ENCODE measurements at places on chromosomes 7 and 10.

- DNase-seq: no peak
Observed at GRCh38 chr7:66877577-66878300, 43.3 kb upstream of the TMEM248 start.

GRCh38 chr10:11143242-11143641 lies 125.6 kb downstream of the CELF2 start:
- no peak for DNase-seq

DNA sequence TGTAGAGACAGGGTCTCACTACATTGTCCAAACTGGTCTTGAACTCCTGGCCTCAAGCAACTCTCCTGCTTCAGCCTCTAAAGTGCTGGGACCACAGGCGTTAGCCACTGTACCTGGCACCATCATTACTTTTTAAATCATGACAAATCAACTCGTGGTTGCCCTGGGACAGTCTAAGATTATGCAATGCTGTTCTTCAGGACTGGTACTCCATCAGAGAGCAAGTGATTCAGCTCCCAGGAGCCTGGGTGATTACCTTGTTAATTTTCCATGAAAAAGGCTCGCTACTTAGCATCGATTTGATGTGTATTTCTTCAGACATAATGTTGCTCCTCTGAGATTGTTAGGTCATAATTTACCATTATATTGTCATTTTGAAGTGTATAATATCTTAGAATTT lies 158.9 kb upstream of the STEAP4 start:
- DNase-seq: no peak

GRCh38 chr10:123821136-123821535 lies 70.5 kb downstream of the CPXM2 start:
- DNase-seq: no peak

- no peak for DNase-seq
Observed at GRCh38 chr7:19209166-19209696, 64.0 kb upstream of the FERD3L start.

DNA sequence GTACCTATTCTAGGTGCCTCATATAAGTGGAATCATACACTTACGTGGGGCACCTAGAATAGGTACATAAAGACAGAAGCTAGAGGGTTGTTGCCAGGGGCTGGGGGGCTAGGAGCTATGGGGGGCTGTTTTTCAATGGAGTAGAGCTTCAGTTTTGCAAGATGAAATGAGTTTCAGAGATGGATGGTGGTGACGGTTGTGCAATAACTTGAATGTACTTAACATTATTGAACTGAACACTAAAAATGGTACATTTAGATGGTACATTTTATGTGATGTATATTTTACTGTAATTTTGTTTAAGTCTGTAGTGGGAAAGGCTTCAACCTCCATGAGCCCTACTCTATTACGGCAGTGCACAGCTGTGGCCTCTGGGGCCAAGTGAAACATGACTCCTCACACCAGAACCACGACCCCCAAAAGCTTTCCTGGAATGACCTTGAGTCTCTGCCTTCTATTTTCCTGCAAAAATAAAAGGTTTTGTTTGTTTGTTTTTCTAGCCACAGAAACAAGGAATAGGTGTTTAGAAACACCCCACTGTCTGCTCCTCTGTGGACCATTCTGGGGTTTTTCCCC lies 147.3 kb upstream of the PLXNA4 start:
- DNase-seq: no peak

GRCh38 chr7:72805526-72806494 lies 22.2 kb downstream of the TYW1B start:
- peak; percentile 2 for DNase-seq

DNA sequence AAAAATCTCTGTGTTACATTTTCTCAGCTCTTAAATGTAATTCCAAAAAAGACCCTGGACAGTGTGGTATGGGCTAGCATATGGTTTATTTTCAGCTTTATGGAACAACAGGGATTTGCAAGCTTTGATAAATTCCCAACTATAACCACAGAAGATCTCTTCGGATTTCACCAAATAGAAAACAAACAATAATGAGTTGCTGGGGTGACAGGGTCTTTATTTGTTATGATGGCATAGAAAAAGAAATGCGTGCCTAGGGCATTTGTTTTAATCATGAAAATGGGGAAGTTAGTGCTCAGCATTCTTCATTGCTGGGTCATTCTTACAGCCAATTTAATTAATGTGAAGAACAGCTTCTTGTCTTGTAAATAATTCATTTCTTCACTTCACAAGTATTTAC lies 139.0 kb downstream of the LRRN3 start:
- no peak for DNase-seq

- DNase-seq: no peak
Observed at GRCh38 chr7:86961686-86962085, 97.8 kb downstream of the ELAPOR2 start.

DNA sequence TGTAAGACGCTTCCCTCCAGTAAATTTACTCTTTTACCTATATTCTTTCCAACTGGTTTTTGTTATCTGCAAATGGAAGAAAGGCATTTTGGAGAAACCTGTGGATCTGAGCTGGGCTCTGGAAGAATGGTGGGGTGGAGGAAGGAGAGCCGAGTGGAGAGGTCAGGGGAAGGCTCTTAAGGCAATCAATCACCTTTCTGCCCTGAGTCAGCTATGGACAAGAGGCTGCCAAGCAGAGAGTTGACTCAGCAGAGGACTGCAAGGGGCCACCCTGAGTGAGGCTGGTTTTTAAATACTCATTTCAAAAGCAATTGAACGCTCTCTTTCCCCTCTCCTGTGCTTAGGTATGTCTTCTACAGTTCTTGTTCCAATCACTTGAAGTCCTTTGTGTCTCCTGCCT lies 81.8 kb downstream of the SPAG6 start:
- peak; percentile 70 for DNase-seq

- no peak for DNase-seq
Observed at GRCh38 chr7:14381936-14382335, 392.5 kb upstream of the ETV1 start.
